ENCODE measurements at places on chromosomes 3 and 15.

GRCh38 chr3:64957408-64958198, 269.8 kb upstream of the ADAMTS9 start:
- no peak for DNase-seq

DNA sequence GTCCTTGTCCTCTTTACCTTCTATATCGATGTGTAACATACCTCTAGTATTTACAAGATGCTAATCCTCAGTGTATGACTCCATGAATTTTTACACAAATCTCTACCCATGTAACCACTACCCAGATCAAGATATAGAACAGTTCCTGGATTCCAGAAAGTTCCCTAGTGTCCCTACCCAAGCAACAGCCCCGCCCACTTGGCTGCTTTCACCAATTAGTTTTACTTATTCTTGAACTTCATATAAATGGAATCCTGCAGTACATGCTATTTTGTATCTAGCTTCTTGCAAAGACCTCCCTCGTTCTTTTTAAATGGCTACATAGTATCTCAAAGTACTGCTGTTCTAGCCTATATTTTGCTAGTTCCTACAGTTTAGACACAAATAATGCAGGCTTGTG, 33.0 kb downstream of the CD276 start:
- DNase-seq, result no peak

DNA sequence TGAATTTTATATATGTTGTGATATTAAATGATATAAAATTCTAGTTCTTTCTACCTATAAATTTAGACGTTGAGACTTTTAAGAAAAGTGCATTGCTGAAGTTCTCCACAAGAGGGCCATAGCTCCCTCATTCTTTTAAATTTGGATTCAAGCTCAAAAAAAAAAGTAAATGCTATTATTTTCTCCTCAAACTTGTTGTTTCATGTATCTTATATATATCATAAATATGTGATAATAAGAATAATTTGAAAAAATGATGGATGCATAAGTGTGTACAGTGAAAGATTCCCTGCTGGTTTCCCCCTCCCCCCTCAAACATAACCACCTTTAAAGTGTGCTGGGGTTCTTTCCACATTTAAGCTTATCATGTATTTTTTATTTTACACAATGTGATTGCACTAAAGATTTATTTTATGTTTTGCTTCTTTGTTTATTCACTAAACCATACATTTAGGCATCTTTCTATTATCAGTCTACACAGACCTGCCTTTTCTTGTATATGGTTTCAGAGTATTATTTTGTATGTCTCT, 769.4 kb upstream of the GOLIM4 start:
- DNase-seq, result no peak

DNA sequence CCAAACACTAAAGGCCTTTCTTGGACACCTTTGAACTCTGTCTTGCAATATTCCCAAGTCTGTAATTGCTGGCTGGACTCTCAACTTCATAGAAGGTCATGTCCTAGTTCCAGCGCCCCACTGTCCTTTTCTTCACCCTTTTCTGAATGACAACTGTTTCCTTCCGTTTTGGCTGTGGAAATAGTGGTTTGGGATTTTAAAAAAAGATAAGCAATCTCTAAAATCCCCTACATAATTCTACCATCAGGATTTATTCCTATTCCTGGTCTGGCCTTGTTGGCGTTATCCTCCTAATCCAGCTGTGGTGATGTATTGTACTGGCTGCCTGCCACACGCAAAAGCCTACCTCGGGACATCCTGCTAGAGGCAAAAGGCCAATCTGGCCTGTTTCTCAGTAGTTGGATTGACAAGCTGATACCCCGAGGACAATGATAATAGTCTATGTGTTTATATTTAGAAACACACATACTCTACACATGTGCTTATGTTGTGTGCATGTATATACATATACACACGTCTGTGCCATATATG, 440.3 kb upstream of the DPH6 start:
- no peak for DNase-seq

- no peak for DNase-seq
These were observed 71.6 kb downstream of the SUMF1 start for GRCh38 chr3:4395448-4395847.

DNA sequence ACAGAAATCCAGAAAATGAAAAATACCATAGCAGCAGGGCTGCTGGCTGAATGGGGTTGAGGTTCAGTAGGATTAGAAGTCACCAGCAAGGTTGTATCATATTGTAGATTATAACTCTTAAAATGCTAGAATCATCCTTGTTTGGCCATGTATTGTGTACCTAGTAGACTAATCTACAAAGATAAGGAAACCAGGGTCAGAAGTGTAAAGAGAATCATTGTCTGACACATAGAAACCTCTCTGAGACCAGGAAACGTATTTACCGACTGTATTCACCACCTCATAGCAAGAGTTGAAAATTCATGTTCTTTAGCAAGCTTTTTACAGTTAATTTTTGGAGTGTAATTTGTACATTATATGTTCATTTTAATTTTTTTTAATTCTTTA, 168.8 kb downstream of the ECT2 start:
- no peak for DNase-seq

DNA sequence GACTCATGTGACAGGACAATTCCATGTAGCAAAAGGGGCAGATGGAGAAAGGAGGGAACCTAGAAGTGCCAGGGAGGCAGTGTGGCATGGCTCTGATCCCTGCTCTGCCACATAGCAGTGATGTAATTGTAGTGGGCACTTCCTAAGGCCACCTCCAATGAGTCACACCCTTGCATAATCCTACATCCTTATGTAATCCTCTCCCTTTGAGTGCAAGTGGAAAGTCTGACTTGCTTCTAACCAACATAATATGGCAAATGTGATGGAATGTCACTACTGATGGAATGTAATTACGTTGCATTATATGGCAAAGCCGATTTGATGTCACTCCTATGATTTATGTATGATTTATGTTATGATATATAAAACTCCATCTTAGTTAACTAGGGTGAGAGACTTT, 72.9 kb upstream of the ATP2C1 start:
- no peak for DNase-seq

DNA sequence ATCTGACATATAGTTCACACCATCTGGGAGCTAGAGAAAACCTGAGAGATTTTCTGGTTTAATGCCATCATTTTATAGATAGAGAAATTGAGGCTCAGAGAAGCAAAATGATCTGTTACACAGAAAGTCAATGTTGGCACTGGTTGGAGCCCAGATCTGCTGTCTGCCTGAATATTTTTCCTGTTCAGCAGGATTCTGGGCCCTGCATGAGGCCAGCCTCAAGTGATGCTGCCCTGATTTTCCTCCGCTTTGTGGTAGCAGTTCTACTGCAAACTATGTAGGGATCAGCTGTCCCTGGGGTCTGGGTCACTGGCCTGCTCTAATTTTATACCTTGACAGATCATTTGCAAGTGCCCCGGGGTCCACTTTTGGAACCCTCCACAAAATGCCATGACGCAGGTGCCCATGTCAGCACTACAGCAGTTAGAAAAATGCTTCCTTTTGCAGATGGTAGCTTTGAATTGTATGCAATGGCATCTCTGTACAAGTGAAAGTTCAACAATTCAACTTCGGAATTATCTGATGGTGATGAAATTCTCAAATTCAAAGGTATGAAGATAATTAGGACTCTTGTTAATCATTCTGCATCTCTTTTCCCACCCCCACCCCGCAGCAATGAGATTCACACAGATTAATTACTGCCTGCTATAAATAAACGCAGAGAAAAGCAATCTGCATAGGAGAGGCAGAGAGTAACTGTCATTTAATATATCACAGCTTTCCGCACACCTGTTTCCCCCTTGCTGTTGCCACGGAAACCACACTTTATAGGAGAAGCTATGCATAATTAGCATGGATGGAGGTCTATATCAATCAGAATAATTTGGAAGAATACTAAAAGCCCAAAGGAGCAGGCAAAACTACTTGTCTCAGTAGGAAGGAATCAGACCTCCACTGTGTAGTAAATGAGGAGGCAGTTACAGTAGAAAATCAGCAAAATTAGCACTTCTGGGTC, 222.6 kb downstream of the PDCD6IP start:
- no peak for DNase-seq

DNA sequence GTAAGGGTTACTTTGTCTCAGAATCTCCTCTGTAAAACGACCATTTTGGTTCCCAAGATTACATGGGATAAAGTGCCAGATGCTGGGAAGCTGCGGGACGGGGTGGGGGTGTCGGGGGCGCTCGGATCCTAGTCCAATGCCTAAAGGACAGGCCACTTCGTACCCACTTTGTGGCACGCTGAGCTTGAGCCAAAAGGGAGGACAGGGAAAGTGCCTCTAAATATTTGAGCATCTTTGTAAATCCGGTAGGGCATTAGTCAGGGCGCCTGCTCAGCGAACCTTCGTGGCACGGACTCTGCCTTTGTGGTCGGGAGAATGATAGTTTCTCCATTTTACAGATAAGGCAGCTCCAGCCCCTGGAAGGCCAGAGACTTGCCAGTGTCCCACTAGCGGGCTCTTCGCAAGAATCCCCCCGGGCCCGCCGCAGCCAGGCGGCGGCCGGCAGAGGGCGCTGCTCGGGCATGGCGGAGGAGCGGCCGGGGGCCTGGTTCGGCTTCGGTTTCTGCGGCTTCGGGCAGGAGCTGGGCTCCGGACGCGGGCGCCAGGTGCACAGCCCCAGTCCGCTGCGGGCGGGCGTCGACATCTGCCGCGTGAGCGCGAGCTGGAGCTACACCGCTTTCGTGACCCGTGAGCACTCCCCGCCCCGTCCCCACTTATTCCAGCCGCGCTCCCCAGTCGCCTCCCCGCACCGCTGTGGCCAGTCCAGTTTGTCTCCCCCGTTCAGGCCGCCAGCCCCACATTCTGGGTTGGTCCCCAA, 1.8 kb downstream of the RCCD1 start:
- DNase-seq, result peak; percentile 74

GRCh38 chr3:136336329-136337100, 86.4 kb downstream of the PCCB start:
- no peak for DNase-seq

DNA sequence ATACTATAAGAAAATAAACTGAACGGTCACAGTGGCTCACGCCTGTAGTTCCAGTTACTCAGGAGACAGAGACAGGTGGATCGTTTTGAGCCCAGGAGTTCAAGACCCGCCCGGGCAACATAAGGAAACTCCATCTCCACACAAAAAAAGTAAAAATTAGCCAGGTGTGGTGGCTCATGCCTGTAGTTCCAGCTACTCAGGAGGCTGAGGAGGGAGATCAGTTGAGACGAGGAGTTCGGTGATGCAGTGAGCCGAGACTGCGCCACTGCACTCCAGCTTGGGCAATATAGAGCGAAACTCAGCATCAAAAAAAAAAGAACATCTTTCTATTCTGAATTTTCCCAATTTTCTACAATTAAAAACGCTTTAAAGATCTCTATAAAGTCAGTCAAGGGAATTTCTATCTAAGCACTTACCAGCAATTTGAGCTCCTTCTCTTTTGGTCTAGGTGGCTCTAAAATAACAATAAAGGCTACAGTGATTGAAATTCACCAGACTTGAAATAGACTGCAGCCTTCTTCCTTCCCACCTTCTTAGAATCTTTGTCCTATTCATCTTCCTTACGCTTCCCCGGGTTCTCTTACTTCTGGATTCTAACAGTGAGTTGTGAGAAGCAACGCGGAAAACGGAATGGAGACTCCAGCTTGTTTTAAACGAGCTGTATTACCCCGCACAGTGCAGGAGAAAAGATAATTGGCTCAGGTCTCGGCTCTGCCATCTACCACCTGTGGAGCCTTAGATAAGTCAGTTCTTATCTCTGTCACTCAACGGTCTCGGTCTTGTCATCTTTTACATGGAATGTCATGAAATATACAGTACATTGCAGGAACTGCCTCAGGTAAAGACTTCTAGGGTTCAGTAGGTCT, 812 bp upstream of the SEC62 start:
- no peak for DNase-seq

DNA sequence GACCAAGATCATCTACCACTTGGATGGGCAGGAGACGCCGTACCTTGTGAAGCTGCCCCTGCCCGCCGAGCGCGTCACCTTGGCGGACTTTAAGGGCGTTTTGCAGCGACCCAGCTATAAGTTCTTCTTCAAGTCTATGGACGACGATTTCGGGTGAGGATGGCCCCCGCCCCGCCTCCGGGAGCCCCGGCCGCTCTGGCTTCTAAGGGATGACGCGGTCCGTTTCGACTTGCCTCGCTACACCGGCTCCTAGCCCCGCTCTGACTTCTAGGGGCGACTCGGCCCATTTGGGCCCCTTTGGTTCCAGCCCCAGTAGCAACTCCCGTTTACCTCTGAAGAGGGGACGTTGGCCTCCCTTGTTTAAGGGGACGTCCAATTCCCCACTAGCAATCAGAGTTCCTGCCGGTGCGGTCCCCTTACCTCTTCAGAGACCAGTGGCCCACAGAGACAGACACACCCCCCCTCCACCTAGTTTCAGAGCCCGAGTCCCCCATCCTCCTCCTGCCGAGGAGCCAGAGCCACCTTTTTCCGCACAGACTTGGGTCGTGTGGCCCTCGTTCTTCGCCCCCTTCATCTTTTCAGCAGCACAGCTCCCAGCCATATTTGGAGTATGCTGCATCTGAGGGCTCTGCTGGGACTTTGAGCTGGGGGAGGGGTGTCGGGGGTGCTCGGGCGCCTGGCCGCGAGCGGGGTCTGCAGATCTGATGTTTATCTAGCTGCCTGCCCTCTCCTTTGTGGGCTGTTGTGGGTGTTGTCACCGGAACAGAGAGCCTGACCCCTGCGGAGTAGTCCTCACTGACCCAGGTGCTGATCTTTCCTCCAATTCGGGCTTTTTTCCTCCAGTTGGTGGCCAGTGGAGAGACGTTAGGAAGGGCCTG, 706 bp downstream of the DVL3 start:
- no peak for DNase-seq

DNA sequence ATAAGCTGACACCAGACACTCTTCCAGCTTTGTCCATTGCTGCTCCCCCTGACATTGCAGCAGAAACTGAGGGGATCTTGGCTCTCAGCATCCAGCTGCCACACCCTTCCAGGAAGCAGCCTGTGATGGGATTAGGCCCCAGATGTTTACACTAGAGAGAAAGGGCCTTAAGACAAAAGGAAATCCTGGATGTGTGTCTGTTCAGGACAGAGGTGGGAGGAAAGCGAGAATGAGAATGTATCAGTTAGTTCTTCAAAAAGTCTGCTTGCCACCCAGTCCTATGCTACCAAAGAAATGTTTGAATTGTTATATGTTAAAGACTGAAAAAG, 58.8 kb downstream of the HES1 start:
- DNase-seq, result no peak

DNA sequence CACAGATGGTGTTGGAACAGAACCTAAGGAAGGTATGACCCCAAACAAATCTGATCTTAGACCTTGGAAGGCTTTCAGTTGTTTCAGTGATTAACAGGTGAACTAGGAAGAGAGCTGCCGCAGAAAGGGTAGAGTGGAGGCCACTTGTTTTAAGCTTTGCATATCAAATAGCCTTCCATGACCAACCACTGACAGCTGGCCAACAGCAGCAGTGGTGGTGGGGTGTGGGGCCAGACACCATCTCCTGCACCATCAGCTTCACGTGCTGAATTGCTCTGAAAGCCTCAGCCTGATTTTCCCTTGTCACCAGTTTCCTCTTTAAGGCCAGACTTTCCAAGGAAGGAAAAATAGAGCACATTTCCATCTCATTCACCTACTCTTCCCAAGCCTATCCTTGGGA, 16.6 kb upstream of the OSBPL11 start:
- no peak for DNase-seq

- DNase-seq, result peak; percentile 85
These were observed at the start of gene MFAP1 for GRCh38 chr15:43824302-43825246. MFAP1 (minus strand) TSS chr15:43824690; CDS start chr15:43824569, 121 bp downstream.

GRCh38 chr3:111538681-111539083, 3.3 kb upstream of the CD96 start:
- no peak for DNase-seq

GRCh38 chr3:133915685-133916658, 20.3 kb upstream of the RAB6B start:
- no peak for DNase-seq

GRCh38 chr15:39488961-39489360, 91.9 kb upstream of the THBS1 start:
- no peak for DNase-seq

Data from GM18507 (cell line).